ENCODE measurements at places on chromosomes 4 and X.

DNA sequence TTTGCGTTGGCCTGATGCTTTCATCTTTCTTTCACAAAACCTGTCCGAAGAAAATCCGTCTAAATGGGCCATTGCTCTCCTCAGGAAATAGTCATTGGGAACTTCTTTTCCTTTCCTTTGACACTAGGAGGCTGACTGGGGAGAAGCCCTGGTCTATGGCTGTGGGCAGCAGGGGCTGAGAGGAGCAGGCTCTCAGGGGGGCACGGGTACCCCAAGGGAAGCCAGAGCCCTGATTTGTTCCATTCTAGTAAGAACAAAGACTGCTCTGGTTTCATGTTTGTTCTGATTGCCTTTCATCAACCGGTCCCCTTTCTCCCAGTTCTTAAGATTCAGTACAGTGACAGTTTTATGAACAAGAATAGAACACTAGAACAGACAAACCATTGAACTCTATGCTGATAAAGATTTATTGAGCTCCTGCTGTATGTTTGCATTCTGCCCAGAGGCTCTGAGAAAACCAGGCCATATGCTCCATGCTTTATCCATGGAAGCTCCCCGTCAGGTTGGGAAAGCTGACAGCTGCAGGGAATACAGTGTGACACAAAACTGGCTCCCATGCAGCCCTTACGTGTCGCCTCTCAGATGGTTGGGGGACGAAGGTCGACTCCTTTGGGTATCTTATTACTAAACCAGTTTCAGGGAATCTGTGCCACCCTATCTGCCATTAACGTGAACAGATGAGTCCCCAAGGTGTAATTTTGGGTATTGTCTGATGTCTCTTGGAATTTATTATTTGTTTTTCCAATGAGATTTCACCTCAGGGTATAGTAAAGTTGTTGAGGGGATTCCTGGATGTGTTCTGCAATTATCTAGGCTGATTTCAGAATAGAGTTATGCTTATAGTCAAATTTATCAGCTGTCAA lies 72.4 kb upstream of the MSANTD1 start:
- no peak for DNase-seq

- no peak for DNase-seq
Measured at GRCh38 chrX:105738162-105738561, 84.2 kb upstream of the NRK start.

DNA sequence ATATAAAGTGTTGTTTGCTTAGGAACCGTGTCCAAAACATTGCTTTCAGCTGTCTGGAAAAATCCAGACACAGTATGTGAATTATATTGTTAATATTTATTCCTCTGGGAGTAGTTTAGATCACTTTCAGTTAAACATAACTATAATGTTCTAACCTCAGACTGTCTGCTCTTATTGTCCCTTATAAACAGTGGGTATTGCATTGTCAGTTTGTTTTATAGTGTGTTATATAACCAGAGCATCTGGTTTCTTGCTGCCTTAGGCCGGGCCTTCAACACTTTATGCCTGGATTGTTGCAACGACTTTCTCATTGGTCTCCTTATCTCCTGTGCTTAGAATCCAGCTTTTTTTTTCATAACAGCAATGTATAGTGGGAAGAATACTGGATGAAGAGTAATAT lies 26.4 kb downstream of the ATG4A start:
- no peak for DNase-seq

- DNase-seq: peak; percentile 54
Measured at GRCh38 chr4:51843309-51844152, 578 bp downstream of the DCUN1D4 start.

Measured in M059J (cell line).